ENCODE measurements at places on chromosomes 4 and X.

DNA sequence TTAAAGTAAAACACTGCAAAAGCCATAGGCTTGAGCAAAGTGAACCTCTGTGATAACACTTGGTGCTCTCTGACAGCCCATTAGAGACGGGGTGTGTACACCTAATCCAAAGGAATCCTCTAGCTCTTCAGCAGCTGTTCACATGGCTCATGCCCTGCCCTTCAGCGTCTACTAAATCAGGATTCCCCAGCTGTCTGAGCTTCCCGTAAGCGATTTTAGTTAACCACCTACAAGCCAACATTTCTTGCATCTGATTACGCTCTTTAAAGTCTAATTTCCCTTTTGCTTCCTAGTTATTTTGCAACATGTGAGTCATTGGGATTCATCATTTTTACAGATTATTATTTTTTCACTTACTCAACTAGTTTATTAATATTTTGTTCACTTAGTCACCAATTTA is 6.5 kb downstream of the DMD start:
- DNase-seq, result no peak

- DNase-seq, result no peak
These were observed 52.4 kb upstream of the UCP1 start for GRCh38 chr4:140621161-140621560.

DNA sequence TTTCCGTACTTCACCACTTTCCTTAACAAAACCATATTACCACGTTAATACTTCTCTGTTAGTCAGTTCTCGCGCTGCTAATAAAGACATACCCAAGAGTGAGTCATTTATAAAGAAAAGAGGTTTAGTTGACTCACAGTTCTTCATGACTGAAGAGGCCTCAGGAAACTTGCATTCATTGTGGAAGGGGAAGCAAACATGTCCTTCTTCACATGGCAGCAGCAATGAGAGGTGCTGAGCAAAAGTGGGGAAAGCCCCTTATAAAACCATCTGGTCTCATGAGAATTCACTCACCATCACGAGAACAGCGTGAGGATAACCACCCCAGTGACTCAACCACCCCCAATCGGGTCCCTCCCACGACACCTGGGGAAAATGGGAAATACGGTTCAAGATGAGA is 289.8 kb upstream of the CLNK start:
- no peak for DNase-seq

DNA sequence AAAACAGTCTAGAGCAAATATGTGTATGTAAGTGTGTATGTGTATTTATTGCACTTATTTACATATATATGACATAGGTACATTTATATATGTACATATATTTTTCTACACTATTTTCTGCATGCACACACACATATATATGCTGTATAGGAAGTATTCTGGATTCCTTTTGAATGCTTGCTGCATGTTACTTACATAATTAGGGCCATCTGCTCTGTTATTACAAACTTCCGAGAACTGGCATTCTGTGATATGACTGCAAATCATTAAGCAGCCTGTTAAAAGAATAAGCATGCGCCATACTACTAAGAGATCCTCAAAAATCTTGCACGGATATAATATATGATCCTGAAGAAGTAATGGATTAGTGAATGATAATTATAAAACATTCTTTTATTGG is 1157.6 kb upstream of the TENM3 start:
- no peak for DNase-seq

- DNase-seq, result peak; percentile 1
These were observed 3.7 kb downstream of the TAF7L start for GRCh38 chrX:101287402-101287801.

DNA sequence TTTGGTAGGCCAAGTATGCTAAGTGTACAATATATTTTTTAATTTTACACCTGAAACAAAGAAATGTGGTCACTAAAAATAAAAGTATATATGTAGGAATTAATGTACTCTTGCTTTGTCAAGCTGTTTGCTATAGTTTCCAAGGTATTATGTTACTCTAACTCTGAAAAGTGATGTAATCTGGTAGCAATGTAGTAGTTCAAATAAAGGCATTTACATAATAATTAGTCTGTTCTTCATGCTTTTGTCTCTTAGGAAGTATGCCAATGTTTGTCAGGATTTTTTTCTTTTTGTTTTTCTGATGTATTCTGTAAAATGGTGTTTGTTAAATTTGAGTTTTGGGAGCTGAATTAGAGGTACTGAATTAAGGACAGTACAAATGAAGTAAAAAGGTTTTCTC is 89.5 kb downstream of the PLS3 start:
- DNase-seq, result no peak

DNA sequence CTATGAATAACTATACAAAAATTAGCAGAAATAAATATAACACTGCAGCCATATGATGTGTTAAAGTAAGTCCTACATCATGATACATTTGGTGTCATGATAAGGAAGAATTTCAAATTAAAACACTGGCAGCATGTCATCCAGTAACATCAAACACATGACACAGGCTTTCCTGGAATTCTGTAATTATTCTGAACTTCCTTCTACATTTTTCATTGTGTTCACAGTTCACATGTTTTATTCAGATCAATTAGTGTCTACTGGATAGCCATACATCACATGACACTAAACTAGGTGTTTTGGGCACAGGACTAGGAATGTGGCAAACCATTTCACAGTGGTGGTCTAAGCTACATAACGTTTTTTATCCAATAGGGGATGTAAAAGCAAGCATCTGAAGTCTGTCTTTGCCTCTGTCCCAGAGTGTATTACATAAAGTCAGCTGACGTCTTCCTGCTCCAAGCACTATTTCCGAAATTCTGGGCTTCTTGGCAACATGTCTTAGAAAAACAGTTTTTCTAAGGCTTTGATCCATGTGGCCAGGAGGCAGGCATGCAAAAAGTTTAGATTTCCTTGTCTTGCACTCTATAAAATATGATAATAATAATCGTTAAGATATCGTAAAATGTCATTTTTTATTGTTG is 707.9 kb downstream of the CENPC start:
- DNase-seq, result no peak

DNA sequence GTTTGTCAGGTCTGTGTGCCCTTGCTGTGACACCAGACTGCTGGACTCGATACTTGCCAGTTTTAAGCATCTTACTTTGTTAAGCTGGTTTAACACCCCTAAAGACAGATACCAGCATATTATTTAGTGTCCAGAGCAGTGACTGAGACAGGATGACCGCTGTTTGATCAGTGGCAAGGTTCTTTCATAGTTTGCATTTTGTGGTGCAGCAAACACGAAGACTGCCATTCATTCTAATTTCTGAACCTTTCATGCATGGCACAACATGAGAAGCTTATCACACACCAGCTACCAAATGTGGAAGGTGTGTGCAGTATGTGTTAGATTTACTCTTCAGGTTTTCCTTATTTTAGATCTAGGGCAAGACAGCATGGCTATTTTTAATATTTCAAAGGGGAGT is 28.2 kb downstream of the JADE1 start:
- no peak for DNase-seq

DNA sequence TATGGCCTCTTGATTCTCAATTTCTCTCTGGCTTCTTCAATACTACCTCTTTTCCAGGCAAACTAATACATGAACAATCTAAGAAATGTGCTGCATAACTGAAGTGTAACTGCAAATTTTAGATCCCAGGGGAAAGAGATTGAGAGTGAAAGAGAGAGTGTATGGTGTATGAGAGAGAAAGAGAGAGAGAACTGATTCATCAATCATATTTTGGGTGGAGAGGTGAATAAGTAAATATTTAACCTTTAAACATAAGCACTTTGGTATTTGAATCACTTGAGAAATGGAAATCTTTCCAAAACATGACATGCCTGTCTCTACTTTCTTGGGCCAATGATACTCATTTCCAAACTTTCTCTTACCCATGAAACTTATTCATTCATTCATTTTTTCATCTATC is 147.2 kb upstream of the DIPK2B start:
- no peak for DNase-seq

DNA sequence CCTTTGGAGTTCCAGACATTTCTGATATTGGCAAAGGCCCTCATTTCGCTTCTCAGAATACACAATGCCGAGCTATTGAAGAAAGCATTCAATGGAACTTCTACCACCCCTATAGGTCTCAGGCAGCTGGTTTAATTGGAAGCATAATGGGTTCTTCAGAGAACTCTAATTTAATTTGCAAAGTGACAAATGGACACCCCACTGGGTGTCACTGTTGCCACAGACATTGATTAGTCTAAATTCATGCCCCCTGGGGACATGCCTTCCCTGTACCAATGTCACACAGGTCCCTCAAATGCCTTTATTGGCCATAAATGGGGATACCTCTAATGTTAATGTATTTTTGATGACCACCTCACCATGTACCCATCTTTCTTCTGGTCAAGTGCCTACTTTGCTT is 22.9 kb upstream of the TMEM255A start:
- DNase-seq, result no peak

- no peak for DNase-seq
These were observed 76.0 kb upstream of the MXD4 start for GRCh38 chr4:2337896-2338295.

DNA sequence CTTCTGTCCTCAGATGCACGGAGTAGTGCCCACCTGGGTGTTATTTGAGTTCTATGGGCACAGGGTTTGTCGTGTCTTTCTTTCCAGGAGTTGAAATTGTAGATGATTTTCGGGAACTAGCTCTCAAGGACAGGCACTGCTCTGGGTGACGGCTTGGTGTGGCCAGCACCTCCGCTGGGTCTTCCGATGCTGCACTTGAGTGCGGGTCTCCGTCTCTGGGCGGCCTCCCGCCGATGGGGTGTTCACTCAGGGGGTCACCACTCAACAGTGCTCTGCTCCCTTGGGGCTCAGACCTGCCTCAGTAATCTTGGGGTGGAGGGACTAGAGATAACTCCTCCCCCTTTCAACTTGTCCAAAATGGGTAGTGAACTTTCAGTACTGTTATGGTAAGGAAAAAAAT is 2.5 kb downstream of the ZFP92 start:
- DNase-seq, result no peak

DNA sequence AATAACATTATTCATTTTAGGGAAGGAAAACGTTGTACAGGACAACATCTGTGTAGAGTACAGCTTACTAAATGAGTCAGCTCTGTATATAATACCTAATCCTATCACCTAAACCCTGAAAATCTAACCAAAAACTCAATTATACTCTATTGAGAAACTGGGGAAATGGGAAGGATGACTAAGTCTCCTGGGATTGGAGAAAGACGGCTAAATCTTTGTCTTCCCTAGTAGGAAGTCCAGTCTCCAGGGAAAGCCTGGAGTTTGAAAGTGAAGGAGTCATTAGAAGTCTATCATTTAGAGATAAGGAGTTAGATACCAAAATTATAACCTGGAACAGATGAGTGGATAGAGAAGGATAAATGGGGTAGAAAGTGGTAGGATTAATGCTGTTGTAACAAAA is 286.5 kb downstream of the STK32B start:
- no peak for DNase-seq

DNA sequence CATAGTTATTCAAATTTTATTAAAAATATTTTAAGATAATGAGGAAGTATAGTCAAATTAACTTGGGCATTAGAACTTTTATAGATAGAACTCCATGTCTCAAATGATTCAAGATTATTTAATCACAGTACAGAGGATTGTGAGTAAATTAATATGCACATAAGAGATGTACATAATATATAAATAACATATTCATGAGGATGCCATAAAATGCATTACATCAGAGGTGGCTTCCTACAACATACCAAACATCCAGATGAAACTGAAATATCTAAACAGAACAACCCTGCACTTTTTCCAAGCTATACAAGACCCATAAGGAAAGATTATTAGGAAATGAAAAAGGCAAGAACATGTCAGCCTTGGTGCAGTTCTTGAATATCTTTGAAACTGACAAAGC is 91.3 kb upstream of the NAP1L5 start:
- no peak for DNase-seq

DNA sequence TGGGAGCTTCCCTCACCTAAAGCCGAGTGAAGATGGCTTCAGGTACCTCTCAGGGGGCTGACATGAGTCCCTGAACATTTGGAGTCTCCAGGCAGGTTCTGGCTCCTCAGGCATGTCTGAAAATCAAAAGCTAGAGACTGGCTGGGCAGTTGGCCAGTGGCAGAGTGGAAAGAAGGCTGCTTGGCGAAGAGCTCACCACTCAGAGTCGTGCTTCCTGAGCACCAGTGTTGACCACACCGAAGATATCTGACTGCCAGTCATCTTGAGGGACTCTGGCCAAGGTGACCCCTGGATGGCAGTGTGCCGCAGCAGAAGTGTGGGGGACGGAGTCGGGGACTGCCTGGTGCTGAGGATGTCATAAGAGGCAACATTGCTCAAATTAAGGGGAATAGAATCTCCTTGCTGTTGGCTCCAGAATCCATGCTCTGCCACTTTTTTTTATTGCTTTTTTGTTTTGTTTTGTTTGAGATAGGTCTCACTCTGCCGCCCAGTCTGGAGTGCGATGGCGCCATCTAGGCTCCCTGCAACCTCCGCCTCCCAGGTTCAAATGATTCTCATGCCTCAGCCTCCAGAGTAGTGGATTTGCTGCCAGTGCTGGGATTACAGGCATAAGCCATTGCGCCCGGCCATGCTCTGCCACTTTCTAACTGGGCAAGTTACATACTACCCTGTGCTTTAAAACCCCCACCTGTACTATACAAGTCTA is 172.5 kb upstream of the GATB start:
- no peak for DNase-seq

- no peak for DNase-seq
These were observed 92.9 kb upstream of the TLL1 start for GRCh38 chr4:165779950-165780670.

- no peak for DNase-seq
These were observed 87.5 kb downstream of the MAMLD1 start for GRCh38 chrX:150450519-150451177.

DNA sequence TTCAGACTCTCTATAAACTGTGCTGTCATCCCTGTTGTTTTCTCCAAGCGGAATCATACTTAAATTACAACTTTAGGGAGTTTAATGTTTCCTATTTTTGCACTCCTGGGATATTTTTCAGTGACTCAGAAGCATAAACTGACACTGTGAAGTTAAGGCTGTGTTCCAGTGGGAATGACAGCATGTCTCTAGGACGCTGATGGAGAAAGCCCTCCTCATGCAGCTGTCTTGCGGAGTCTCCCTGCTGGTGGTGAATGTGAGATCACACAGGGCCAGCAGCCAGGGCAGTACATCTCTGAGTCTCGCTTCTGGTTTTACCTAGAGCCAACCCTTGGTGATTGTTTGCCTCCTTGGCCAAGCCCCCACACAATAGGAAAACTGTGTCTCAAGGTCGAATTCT is 53.3 kb downstream of the NFKB1 start:
- no peak for DNase-seq

GRCh38 chr4:183553601-183554345 is 48.9 kb downstream of the ING2 start:
- DNase-seq, result no peak

GRCh38 chr4:104591510-104591911 is 96.8 kb upstream of the CXXC4 start:
- peak; percentile 96 for DNase-seq

DNA sequence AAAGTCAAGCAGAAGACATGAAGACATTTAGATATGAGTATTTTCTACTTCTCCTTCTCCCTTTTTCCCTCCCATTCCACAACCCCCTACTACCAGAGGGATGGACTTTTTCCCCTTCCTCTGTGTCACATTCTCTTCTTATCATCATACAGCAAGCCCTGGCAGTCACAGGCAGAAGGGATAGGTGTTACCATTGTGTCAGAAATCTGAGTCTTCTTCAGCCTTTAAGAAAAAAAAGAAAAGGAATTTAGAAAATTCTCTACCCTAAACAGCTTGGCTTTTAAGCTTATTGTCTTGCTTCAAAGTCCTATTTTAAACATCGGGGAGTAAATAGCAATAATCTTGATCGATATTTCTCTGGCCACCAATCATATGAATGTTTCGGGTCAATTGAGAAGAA is 30.9 kb upstream of the ADH1C start:
- no peak for DNase-seq

All from NCI-H1092 (cell line).